ENCODE measurements at places on chromosomes 3 and 15.

GRCh38 chr3:106768941-106769480, 608.2 kb upstream of the CCDC54 start:
- no peak for DNase-seq

- DNase-seq = peak; percentile 63
Observed at GRCh38 chr3:9715764-9716437, 12.3 kb downstream of the CPNE9 start.

- DNase-seq = no peak
Observed at GRCh38 chr15:67803996-67804843, 21.1 kb upstream of the SKOR1 start.

- DNase-seq = peak; percentile 27
Observed at GRCh38 chr15:98904544-98904943, 103.0 kb downstream of the PGPEP1L start.

DNA sequence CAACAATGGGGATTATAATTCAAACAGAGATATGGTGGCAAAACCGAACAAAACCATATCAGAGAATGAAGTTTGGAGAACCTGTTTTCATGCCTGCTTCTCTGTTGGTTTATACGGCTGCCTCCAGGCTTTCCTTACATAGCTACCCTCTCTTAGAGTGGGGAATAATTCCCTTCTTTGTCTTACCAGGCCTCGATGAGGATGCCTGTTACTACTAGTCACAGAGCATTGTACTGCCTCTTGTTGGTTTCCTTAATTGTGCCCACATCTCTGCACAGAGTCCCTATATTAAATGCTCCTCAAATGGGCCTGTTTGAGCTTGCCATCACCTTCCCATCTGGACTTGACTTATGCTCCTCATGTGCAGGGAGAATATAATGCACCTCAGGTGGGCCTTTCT, 92.9 kb downstream of the NCEH1 start:
- no peak for DNase-seq

- DNase-seq = peak; percentile 100
Observed at GRCh38 chr3:139302084-139302800, 41.6 kb upstream of the MRPS22 start.

DNA sequence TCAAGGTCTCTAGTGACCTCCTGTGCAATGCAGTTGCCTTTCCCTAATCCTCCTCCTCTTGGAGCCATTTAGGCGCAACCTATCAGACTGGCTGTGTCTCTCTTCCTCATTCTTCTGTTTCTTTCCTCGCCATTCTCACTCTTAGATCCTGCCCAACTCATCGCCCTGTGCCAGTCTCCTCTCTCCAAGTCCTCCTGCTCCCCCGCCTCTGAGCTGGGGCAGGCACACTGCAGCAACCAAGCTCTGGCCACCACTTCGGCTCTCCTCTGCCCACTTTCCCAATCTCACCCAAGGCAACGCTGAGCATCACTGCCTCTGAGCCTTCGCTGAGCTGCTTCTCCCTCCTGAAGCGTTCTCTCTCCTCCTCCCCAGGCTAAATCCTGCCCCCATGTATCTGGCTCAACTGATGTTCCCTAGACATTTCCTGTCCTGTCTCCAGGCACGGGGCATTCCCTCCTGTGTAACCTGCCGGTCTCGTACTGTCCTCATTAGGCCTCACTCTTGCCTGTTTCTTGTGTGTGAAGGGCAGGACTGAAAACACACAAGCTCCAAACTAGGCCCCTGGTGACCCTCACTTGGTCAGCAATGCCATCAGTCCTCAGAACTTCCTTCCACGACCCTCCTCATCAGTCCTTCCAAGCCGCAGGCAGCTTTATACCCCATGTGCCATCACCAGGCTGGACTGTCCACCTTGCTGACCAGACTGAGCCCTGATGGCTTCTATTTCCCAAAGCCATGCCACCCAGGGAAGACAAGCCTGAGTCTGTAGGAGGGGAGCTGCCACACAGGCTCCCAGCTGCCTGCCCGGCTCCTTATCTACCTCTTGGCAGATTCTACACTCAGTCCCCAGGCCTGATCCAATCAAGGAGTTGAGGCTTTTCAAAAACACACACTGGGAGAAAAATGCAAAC, 85.6 kb downstream of the SEC22A start:
- DNase-seq = no peak

GRCh38 chr3:123618768-123619484, 34.1 kb upstream of the HACD2 start:
- DNase-seq = peak; percentile 31

DNA sequence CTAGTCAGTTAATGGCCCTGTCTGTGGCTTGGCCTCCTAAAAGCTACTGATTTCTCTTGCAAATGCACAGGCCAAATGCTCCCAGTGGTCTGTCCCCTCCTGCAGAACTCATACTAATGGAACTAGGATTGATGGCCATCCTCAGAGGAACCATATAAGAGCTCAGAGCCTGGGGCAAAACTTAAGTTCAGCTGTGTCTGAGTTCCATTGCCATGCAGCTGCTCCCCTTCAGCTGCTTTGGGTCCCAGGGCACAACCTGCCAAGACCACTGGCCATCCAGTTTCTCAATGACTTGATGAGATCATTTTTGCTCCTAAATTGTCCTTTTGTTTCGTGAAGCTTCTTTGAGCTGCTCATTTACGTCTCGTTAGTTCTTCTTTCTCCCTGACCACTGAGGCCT, 529.5 kb upstream of the TBL1XR1 start:
- no peak for DNase-seq

GRCh38 chr3:184338511-184338945, 1.1 kb downstream of the FAM131A start:
- DNase-seq = no peak

DNA sequence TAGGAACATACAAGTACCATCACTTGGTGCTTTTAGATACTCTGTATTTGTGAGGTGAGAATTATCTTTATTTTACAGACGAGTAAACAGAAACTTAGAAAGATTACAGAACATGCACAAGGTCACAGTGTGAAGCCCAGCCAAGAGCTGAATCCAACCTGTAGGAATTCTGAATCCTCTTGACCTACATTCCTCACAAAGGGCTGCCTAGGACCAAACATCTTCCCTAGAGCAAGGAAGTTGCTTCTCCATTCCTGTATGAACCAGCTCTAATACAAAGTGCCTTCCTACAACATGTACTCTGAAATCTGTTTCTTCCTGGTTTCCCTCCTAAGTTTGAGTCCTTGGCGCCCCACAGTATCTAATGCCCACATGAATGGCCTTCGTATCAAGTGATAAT, 2.9 kb downstream of the HDGFL3 start:
- DNase-seq = no peak

DNA sequence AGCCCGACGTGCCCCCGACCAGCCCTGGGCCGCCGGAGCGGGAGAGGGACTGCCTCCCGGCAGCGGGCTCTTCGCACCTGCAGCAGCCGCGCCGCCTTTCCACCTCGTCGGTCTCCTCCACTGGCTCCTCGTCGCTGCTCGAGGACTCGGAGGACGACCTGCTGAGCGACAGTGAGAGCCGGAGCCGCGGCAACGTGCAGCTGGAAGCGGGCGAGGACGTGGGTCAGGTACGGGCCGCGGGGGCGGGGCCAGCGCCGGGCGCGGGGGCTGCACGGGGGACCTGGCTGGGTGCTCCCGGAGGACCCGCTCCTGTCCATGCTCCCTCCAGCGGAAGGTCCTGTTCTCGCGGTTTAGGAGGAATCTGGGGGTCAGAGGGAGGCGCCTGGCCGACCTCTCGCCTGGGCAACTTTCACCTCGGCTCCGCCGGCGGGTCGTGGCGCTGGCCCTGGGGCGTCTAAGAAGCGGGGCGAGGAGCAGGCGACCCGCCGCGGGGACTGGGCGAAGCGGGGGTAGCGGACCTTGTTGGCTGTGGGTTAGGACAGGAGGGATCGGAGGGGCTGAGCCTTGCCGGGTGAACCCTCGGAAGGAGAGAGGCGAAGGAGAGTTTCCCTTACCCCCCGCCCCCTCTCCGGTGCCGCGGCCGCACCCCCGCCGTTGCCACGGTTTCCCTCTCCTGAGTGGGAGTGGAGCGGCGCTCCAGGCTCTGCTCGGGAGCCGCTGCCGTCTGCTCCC, 682 bp downstream of the ITPKA start:
- no peak for DNase-seq
